ENCODE measurements at places on chromosomes 6 and 20.

GRCh38 chr6:146997062-146997461, 207.2 kb upstream of the STXBP5 start:
- no peak for DNase-seq

- DNase-seq = no peak
These were observed 24.4 kb downstream of the PREX1 start for GRCh38 chr20:48803176-48804053.

DNA sequence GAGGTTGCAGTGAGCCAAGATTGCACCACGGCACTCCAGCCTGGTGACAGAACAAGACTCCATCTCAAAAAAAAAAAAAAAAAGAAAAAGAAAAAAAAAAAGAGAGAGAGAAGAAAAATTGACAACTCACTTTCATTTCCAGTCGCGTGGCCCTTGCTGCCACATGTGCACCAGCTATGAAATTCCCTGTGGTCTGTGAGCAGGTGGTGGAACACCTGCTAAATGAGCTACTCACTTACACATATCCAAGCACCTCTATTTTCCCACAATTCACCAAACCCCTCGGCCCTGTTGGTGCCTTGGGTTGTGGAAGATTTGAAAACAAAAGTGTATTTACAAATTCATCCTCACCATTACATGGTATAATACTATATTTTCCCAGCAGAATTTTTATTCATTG, 105.2 kb upstream of the ASF1A start:
- no peak for DNase-seq

DNA sequence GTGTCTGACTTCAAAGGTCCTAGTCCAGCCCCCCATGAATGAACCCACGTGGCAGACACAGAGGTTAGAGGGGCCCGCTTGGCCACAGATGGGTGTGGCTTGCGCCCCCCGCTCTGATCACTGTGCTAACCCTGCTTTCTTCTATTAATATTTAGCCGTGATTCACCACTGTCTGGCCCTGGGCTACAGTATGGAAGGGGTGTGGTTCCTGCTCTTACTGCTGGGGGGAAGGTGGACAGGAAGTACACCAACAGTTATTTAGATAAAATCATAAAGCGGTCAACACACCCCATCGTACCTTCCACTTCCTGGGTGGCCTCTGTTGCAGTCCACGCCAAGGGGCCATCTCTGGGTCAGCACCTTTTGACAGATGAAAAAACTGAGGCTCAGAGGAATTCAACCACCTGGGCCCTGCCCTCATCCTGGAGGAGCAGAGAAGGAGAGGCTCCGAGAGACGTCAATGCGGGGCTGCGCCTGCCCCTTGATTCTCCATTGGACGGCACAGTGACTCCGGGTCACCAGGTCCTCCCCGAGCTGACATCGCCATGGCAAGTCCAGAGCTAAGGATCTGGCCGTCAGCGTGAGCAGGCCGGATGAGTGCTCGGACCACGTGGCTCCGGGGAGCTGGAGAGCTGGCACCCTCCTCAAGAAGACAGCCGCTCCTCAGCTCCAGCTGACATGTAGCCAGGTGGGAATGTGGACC, 206.3 kb downstream of the PREX1 start:
- no peak for DNase-seq
